ENCODE measurements at places on chromosomes 1 and 21.

GRCh38 chr21:46038871-46039397 lies 57.4 kb downstream of the COL6A1 start:
- no peak for DNase-seq

DNA sequence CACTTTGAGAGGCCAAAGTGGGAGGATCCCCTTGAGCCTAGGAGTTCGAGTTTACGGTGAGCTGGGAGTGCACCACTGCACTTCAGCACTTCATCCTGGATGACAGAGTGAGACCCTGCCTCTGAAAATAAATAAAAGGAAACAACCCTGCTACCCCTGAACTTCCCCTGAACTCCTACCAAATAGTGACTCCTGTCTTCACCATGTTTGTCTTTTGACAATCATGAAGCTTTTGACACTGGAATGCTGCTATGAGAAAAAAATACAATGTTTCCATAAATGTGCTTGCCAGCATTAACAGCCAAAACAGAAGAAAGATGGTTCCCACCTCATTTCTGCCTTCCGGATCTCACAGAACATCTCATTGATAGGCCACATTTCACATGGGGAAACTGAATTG lies 10.4 kb downstream of the ZBTB8A start:
- DNase-seq: no peak

GRCh38 chr1:20474333-20474975 lies 11.6 kb downstream of the CAMK2N1 start:
- DNase-seq: no peak

DNA sequence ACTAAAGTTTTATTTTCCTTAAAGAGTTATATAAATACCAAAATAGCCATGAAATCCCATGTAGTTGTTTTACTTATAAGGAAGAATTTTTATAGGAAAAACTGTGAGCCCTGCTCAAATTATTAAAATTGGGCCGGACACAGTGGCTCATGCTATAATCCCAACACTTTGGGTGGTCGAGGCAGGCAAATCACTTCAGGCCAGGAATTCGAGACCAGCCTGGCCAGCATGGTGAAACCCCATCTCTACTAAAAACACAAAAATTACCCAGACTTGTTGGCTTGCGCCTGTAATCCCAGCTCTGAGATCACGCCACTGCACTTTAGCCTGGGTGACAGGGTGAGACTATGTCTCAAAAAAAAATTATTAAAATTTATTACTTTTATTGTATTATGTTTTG lies 149.3 kb downstream of the MRPL39 start:
- no peak for DNase-seq

GRCh38 chr1:19932866-19933265 lies 9.4 kb upstream of the PLA2G2E start:
- no peak for DNase-seq

GRCh38 chr1:3103967-3104677 lies 35.1 kb downstream of the PRDM16 start:
- no peak for DNase-seq

- DNase-seq: no peak
These were observed 3.7 kb downstream of the MIGA1 start for GRCh38 chr1:77783141-77783540.

- DNase-seq: peak; percentile 69
These were observed at the start of gene HENMT1 for GRCh38 chr1:108661030-108661609. Gene HENMT1, minus strand, starts transcription at chr1:108661093. Its CDS starts 1,209 bp downstream, at chr1:108659884.

DNA sequence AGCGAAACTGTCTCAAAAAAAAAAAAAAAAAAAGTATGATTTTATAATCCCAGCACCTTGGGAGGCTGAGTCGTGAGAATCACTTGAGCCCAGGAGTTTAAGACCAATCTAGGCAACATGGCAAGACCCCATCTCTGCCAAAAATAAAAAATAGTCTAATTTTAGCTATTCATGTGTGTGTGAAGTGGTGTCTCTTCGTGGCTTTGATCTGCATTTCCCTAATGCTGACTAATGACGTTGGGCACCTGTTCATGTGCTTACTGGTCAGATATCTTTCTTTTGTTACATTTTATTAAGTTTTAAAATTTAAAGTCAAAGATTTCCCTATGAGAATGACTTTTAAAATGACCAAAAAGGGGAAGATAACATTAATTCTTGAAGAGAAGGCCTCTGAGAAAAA lies 31.0 kb downstream of the PSEN2 start:
- no peak for DNase-seq

- no peak for DNase-seq
These were observed 237.0 kb downstream of the GPATCH2 start for GRCh38 chr1:217393896-217394295.

DNA sequence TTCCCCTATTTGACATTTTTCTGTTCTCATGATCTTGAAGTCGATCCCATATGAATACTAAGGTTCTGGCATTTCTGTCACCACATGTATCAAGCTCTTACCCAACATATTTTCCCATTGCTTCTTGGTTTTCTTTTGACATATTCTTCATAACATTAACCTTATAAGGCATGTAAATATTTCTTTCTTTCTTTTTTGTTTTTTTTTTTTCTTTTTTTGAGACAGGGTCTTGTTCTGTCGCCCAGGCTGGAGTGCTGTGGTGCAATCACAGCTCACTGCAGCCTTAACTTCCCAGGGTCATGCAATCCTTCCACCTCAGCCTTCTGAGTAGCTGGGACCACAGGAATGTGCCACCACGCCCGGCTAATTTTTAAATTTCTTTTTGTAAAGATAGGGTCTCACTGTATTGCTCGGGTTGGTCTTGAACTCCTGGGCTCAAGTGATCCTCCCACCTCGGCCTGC lies 33.1 kb upstream of the ERRFI1 start:
- DNase-seq: no peak

- no peak for DNase-seq
These were observed 13.9 kb upstream of the PTPN14 start for GRCh38 chr1:214565310-214565709.

- no peak for DNase-seq
These were observed 32.9 kb upstream of the UTS2 start for GRCh38 chr1:7885513-7886404.

GRCh38 chr1:231714440-231714839 lies 87.8 kb downstream of the DISC1 start:
- DNase-seq: no peak

DNA sequence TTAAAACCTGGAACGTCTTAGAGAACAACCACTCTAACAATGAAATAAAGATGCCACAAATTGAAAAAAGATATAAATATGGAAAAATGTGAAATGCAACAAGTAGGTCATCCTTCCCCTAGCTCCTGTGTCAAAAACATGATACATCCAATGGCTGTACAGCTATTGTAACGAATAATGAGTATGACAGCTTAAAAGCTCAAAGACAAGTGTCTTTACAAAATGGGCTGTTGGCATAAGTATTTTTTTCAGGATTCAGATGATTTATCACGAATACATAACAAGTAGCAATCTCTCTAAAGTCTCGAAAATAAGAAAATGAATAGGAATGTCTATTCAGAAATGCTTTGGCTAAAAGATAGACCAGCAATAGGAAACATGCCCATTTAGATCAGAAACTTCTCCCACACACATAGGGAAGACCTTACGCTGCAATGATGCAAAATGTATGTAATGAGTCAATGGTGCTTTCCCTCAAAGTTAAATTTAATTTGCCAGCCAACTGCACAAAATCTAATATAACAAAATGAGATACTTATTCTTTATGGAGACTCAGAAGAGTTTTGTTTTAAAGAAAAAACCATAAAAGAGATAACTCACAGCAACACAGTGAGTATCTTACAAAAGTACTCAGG lies 8.3 kb downstream of the TGFBR3 start:
- DNase-seq: no peak

- DNase-seq: no peak
These were observed 7.0 kb downstream of the TMPRSS2 start for GRCh38 chr21:41500931-41501381.

DNA sequence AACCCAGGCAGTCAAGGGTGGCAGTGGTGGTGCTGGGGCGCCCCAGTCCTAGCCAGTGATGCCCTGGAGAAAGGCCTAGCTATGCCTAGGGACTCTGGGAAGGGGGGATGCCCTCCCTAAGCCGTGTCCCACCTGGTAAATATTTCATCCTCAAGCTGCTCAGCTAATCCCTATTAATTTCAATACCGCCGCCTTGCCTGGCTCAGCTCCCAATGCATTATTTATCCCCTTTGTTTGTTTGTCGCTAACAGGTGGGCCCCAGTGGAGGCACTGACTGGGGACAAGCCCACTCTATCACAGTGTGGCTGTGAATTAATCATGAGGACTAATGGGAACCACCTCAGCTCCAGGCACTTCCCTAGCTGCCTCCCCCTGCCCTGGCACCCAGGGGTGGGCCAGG lies 22.5 kb downstream of the DMAP1 start:
- no peak for DNase-seq

DNA sequence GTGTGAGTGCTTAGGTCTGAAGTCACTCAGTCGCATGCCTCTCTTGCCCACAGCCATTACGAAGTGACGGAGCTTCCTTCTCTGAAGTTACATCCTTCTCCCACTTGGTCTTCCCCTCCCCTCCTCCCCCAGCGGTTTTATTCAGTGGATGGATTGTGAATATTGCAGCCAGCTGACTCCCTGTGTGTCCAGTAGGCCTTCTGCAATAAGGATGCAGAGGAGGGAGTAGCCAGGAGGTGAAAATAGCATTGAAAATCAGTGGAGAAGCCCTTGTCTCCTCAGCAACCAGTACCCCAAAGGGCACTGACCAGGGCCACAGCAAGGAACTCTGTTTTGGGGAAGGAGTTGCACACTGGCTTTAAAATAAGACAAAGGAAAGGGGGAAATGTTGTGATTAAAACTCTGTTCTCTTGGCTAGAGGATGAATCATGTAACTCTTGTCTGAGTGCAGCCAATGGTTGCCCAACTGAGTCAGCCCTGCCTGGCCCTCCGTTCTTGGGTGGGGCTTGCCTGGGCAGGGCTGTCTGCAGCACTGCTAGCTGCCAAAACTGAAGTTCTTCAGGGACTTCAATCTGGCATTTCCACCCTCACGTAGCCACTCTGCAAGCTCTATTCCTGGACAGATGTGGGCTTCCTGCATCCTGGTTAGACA lies 4.3 kb downstream of the S100A10 start:
- no peak for DNase-seq

- peak; percentile 79 for DNase-seq
These were observed at the start of gene VAMP4 for GRCh38 chr1:171741872-171742576. Gene VAMP4, minus strand, starts transcription at chr1:171742065. Its CDS starts 3,651 bp downstream, at chr1:171738414.

DNA sequence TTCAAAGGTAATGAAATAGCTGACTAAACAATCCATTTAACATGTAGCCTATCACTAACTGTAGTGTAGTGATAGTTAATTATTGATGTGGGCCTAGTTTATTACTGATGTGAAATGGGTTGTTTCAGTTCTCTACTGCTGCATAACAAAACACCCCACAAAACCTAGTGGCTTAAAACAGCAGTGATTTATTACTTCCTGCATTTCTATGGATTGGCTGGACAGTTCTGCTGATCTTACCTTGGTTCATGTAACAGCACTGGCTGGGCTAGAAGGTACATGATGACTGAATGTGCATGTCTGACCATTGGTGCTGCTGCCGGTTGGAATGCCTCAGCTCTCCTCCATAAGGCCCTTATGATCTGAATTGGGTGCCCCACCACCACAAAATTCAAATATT lies 5.4 kb upstream of the ABL2 start:
- DNase-seq: no peak

GRCh38 chr1:239757716-239758115 lies 334.0 kb upstream of the FMN2 start:
- no peak for DNase-seq

DNA sequence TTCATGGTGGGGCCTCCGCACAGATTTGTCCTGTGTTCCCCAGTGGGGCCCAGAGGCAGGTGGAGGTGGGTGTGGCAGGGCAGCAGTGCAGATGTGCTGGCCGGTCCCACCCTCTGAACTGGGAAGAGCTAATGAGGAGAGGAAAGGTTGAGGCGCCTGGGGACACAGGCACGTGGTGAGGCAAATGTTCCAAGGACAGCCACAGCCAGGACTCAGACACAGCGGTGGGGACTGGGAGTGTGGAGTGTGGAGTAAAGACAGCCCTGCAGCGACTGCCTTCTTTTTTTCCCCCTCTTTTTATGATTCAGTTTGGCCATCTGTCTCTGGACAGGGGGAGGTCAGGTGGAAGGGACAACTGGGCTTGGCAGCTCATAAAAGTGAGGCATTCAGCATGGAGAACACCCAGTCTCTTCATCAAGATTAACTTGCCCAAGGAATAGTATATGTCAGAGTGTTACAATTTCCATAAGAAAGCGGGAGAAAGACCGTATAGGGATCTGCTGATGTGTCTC lies 104.2 kb upstream of the GCLM start:
- DNase-seq: no peak

DNA sequence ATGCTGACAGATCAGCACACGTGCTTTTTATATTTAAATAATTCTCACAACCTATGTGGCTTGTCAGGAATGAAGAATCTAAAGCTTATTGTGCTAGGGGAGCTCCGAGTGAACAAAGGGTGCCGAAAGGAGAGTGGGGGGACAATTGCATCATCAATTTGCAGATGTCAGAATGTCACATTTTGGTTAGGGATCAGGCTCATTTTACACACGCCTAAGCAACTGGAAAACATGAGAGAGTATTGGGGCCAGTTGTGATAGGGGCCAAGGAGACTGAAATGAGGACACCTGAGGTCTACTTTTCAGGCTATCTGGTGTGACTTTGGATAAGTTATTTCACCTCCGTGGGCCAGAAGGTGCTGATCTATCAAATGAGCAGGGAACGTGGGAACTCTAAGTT lies 31.8 kb downstream of the RUNX1 start:
- DNase-seq: no peak

GRCh38 chr1:81304187-81304586 lies 496.5 kb upstream of the ADGRL2 start:
- no peak for DNase-seq

DNA sequence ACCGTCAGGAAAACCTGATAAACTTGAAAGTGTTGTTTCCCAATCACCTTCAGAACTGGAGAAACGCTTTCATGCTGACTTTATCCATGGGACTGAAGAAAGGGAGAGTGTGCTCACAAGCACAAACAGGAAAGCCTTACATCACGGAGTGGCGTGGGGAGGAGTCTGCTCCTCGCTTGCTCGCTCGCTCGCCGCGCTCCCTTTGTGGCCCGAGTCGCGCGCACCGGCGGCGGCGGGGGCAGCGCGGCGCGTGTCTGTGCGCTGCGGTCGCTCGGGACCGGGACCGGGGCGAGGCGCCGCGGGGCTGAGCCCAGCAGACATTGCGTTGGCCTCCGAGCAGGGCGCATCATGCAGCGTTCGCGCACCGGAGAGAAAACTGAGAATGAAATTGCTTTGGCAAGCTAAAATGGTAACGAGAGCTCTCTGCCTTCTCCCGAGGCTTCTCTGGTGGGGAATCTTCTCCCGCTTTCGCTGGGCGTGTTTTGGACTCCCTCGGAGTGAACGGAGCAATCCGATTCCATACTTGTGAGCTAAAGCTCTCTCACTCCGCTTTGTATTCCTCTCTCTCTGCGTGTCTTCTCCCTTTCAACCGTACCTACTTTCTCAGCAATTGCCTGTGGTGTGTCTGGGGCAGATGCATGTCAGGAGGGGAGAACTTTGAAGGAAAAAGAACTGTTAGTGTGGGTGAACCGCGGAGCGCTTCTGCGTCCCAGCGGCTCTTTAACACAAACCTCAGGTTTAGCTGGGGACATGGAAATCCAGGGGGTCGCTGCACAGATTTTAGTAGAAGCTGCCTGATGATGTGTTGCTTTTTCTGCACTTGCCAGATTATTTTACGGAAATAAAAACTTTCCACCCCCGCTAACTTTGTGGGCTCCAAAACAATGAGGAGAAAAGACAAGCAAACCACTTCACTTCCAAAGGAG lies at the start of gene RGL1:
Gene RGL1, plus strand, starts transcription at position 205 of the 926 bp plus-strand sequence. Its CDS starts 178 bp downstream, at position 383.
- DNase-seq: no peak

GRCh38 chr21:38261851-38262250 lies 5.1 kb downstream of the KCNJ15 start:
- DNase-seq: no peak
